Immature natural killer cell (primary cell): ENCODE measurements at places on chromosomes 2 and 18. TPM values are rescaled to one million over a fixed set of nuclear protein-coding genes. Genes with fewer than 3 reads are reported as not detected.

LDLRAD4 gene
- 9.6 TPM for polyA plus RNA-seq

GRCh38 chr2:226791487-226792081 is 8.0 kb downstream of the IRS1 start:
- DNase-seq = peak; percentile 86

DNA sequence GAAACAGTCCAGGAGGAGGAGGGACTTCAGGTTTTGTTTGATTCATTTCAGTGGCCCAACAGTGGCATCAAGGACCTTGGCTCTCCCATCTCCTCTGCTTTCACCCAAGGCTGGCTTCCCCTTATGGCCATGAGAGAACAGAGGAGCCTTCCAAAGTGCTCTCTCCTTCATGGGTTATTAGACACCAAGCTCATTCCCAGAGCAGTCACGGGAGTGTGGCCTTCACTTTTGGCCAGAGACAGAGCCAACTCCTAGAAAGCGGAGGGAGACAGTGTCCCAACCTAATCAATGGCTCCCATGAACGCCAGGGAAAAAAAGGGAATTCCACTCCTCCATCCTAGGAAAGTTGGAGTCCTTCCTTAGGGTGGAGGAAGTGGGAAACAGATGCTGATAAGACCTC is 871 bp upstream of the DUSP28 start:
- no peak for DNase-seq

DNA sequence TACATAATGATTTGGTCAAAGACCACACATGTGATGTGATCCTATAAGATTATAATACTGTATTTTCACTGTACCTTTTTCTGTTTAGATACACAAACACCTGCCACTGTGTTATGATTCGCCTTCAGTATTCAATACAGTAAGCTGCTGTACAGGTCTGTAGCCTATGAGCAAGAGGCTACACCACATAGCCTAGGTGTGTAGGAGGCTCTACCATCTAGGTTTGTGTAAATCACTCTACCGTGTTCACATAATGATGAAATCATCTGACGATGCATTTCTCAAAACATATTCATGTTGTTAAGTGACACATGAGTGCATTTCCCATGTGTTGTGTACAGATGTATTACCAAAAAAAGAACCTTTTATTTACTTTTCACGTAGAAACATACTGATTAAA is 74.5 kb downstream of the USP40 start:
- no peak for DNase-seq

DNA sequence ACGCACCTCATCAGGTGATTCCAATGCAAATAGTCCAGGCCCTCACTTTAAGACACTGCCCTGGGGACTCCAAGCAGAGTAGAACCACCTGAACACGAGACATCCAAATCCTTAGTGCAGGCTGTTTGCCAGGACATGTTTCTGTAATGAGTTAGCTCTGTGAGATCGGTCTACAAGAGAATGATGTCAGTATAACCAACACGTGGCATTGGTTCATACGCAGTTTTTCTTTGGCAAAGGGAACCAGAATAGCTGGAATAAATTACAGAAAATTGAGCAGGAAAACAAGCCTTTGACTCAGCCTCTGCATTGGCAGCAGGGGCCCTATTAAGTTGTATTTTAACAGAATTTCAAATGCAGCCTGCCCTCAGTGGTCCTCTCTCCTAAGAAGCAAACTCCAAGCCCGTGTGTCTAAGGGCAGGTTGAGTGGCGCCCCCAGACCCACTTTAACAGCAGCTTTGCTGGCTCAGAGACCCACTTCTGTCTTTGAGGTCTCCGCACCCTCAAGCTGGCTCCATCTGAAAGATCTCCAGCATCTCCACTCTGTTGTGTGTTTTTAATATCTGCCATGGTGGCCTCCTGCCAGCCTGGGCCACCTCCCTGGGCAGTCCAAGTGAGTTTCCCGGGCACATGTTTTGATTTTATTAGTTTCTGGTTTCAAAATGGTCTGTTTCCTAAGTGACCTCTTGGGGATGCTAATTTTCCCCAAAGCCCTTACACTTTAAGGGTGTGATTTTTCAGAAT is 61.3 kb downstream of the ALPK2 start:
- no peak for DNase-seq

DNA sequence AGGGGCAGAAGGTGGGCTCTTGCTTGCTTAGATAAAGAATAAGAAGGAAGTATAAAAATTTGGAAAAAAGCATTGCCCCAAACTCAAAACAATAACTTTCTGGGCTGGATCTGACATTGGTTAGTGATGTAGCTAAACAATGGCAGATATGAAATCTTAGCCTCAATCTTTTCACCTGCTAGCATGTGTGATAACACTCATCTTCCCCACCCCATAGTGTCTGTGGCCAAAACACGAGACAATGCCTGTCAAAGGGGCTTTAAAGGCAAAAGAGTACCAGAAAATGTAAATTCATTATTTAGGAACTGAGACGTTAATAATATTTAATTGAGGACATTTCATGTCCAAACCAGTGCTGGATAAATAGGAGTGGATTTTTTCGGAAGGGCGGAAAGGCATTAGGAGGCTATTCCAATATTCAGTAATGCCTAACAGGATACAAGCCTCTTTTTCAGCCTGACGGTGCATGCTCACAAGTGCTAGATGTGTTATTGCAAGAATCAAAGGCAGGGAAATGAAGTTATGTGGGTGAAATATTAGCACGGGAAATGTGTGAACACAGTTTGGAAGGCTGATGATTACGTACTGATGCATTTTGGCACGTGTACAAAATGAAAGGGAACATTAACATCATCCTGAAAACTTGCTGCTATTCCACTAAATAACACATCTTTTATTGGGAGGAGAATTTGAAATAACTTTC is 395.7 kb downstream of the GALR1 start:
- peak; percentile 76 for DNase-seq

DNA sequence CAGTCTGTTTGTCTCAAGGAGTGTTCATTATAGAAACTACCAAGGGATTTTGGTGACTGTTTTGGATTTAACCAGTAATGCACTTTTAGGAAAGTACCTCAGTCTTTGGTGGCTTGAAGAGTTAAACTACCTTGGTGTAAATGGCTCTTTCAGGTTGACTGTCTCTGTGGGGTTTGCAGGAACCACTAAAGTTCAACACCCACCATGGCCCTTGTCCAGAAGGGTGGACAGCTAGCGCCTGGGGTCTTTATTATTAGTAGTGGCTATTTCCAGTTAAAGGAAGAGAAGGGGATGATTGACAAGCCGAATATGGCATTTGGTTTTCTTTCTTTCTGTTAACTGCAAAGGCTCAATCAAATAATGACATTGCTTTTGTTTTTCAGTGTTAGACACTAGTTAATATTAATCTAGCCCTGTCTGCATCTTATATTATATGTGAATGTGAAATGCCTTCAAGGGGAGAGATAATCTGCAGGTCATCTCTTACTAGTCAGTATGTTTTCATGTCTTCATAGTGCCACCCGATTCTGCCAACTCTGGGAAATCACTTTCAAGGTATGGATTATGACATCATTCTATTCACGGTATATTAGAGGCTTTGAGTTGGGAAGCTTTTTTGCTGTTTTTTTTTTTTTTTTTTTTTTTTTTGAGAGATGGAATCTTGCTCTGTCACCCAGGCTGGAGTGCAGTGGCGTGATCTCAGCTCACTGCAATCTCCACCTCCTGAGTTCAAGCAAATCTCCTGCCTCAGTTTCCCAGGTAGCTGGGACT is 56.4 kb downstream of the MAP4K4 start:
- DNase-seq = no peak

GRCh38 chr2:223692191-223692947 is 90.2 kb upstream of the SCG2 start:
- no peak for DNase-seq
